Renal cortical epithelial cell (primary cell): ENCODE measurements at places on chromosomes 2 and 18. TPM values are rescaled to one million over a fixed set of nuclear protein-coding genes. Genes with fewer than 3 reads are reported as not detected.

LRRC30 gene
- not detected in 2 replicates for total RNA-seq

CDK5R2 gene
- 0.10 TPM in 1 of 2 replicates, not detected in the other for total RNA-seq

PSMD1 gene
- total RNA-seq, result 121 and 135 TPM in 2 replicates

SFTPB gene
- not detected in 2 replicates for total RNA-seq

ARL5A gene
- total RNA-seq, result 85.4 and 97.2 TPM in 2 replicates

MRPL33 gene
- total RNA-seq, result 180 and 225 TPM in 2 replicates

ELP2 gene
- 83.9 and 84.2 TPM in 2 replicates for total RNA-seq

FBLN7 gene
- 0.15 and 0.52 TPM in 2 replicates for total RNA-seq

MERTK gene
- 4.4 and 5.7 TPM in 2 replicates for total RNA-seq

HRH4 gene
- 0.05 TPM in 1 of 2 replicates, not detected in the other for total RNA-seq

VIT gene
- 0.15 and 0.52 TPM in 2 replicates for total RNA-seq

MYO7B gene
- total RNA-seq, result 0.17 and 0.25 TPM in 2 replicates

VAMP5 gene
- 1.6 and 5.6 TPM in 2 replicates for total RNA-seq

PLEK gene
- total RNA-seq, result 0.65 TPM in 1 of 2 replicates, not detected in the other

TEX44 gene
- total RNA-seq, result not detected in 2 replicates

NAT8 gene
- total RNA-seq, result 0.69 and 14.4 TPM in 2 replicates

PSMA8 gene
- not detected in 2 replicates for total RNA-seq

GPR45 gene
- total RNA-seq, result not detected in 2 replicates

GALNT13 gene
- 0.40 and 0.52 TPM in 2 replicates for total RNA-seq

SETBP1 gene
- total RNA-seq, result 2.1 and 17.9 TPM in 2 replicates

MATN3 gene
- total RNA-seq, result 8.9 and 32.1 TPM in 2 replicates

FOXD4L1 gene
- total RNA-seq, result 0.20 TPM in 1 of 2 replicates, not detected in the other
